ENCODE measurements at places on chromosomes 16 and 17.

GRCh38 chr17:38417210-38417951 lies 10.9 kb upstream of the ARHGAP23 start:
- DNase-seq = no peak

GRCh38 chr17:69516911-69517310 lies 102.4 kb downstream of the MAP2K6 start:
- no peak for DNase-seq

DNA sequence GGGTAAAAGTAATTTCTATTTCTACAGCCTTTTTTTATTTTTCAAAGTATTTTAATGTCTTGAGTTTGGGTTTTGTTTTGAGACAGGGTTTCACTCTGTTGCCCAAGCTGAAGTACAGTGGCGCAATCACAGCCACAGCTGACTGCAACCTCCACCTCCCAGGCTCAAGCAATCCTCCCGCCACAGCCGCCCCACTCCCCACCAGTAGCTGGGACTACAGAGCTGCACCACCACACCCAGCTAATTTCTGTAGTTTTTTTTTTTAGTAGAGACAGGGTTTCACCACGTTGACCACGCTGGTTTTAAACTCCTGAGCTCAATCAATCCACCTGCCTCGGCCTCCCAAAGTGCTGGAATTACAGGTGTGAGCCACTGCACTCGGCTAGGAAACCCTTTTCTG lies 44.0 kb downstream of the TUBD1 start:
- no peak for DNase-seq

DNA sequence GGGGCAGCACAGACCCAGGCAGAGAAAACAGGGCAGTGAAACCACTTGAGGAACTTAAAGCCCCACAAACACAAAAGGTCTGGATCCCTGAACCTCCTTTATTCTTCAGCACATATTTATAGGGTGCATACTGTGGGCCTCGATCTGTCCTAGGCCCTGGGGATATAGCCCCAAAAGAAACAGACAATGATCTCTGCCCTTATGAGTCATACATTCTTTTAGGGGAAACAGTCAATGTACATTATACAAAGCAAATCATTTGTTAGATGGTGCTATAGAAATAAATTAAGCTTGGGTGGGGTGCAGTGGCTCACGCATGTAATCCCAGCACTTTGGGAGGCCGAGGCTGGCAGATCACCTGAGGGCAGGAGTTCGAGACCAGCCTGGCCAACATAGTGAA lies 10.0 kb upstream of the HES7 start:
- DNase-seq = no peak

GRCh38 chr16:66478733-66479511 lies 51.8 kb downstream of the BEAN1 start:
- DNase-seq = no peak
